ENCODE measurements at places on chromosomes 12 and 14. TPM values are rescaled to one million over a fixed set of nuclear protein-coding genes. Genes with fewer than 3 reads are reported as not detected.

- ATAC-seq, result no peak
Measured at GRCh38 chr14:102415671-102416070, 52.9 kb downstream of the TECPR2 start.

DNA sequence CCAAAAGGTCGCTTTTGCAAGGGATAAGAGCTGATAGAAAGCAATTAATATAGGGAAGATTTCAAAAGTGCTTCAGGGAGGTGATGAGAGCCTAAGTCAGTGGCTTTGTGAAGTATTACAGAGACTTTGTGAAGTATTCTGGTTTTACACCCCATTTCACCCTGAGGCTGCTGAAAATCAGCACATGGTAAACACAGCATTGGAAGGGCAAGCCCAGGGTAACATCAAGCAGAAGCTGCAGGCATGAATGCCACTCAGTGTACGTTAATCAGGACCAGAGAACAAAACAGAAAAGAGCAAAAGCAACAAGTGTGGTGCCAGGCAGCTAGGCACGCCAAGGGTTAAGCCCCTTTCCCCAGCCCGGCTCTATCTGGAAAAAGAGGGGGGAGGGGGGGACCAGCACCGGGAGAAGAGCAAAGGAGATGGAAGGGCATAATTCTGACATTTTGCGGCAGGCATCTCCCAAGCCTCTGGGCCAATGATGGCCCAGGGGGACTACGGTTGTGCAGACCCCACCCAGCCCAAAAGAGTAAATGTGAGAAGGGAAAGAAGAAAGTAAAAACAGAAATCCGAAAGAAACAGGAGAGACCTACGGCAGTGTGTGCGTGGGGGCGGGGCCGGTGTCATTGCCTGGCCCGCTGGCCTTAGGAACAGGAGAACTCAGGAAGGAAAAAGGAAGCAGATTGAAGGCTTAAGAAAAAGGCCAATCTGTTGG is 58.9 kb downstream of the DHRS2 start:
- peak; percentile 53 for ATAC-seq

DNA sequence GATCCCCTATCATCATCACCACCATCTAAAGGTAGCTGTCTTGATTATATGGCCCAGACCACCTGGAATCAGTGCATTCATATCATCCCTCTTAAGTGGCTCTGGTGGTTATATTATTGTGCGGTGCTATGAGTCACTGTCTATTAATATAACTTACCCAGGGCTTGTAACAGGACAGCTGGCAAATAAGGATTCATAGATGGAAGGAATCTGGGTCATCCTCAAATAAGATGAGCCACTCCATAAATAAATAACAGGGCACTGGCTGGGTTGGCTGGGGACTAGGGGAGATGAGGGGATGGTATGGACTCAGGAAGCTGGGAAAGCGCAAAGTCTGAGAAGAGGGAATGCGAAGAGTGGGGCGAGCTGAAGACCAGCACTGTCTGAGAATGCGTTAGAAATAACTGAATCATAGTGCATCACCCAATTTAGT is 216.1 kb downstream of the NUAK1 start:
- ATAC-seq, result no peak

GRCh38 chr14:104339829-104340228 is 201.4 kb downstream of the KIF26A start:
- no peak for ATAC-seq

The FAM186B gene
- not detected for total RNA-seq

The CAPZA3 gene
- total RNA-seq, result not detected
